Karpas-422 (cell line): ENCODE measurements at places on chromosomes 12 and 14.

GRCh38 chr14:103055695-103056094, 1.7 kb downstream of the CDC42BPB start:
- DNase-seq = no peak

- no peak for DNase-seq
These were observed 232.6 kb downstream of the EFCAB11 start for GRCh38 chr14:89721956-89722355.

GRCh38 chr12:62520361-62520760, 53.7 kb downstream of the MON2 start:
- no peak for DNase-seq

DNA sequence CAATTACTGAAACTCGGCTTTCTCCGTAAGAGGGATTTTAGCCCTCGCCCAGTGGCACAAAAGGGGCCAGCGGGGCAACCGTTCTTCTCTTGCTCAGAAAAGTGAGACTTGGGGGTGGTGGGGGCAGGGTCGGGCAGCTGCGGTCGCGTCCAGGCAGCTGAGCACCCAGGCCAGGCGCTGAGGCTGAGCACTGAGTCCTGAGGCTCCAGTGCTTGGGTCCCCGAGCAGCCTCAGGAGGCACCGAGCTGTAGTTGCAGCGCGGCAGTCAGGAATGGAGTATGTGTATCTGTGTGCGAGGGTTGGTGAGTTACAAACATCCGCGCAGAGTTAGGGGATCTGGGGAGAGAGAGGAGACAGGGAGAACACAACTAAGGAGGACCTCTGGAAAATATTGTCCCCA, 4.1 kb upstream of the HOXC6 start:
- no peak for DNase-seq

GRCh38 chr12:132765361-132765760, 3.7 kb upstream of the ANKLE2 start:
- no peak for DNase-seq

DNA sequence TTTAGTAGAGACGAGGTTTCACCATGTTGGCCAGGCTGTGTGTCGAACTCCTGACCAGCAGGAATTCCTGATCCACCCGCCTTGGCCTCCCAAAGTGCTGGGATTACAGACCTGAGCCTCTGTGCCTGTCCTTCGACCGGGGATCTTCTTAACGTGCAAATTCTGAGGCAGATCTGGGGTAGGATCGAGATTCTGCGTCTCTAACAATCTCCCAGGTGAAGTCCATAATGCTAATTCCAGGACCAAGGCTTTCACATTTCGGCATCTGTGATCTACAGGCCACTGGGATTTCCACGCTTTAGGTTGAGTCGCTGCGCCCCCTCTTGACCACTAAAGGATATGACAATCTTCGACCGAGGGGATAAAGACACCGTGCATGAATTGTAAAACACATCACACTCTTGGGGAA, 24.8 kb downstream of the FOS start:
- peak; percentile 92 for DNase-seq

- no peak for DNase-seq
These were observed 7.1 kb downstream of the MAP3K12 start for GRCh38 chr12:53492188-53492587.

DNA sequence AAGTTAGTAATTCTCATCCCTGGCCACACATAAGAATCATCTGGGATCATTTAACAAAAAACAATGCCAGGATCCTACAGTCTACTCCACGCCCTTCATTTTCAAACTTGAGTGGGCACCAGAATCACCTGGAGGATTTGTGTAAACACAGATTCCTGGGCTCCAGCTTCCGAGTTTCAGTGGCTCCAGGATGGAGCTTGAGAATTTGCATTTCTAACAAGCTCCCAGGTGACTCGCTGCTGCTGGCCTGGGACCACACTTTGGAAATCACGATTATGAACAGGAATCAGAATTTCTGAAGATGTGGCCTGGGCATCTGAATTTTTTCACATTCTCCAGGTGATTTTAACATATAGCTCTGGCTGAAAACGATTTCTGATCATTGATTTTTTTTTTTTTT, 234.8 kb downstream of the CACNA1C start:
- DNase-seq = no peak

DNA sequence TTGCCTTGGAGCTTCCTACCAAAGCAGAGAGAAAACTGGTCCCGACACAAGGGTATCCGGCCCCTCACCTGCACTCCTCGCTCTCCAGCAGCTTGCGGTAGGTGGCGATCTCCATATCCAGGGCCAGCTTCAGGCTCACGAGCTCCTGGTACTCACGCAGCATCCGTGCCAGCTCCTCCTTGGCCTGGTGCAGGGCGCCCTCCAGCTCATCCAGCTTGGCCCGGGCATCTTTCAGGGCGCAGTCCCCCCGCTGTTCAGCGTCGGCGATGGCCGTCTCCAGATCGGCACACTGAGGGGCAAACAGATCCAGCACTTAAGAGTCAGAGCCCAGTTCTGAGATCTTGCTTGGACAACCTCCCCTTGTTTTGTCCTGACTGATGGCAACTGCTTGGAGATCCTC, 13.7 kb downstream of the KRT72 start:
- DNase-seq = no peak

GRCh38 chr12:95143621-95144205, 70.3 kb upstream of the NR2C1 start:
- DNase-seq = no peak

DNA sequence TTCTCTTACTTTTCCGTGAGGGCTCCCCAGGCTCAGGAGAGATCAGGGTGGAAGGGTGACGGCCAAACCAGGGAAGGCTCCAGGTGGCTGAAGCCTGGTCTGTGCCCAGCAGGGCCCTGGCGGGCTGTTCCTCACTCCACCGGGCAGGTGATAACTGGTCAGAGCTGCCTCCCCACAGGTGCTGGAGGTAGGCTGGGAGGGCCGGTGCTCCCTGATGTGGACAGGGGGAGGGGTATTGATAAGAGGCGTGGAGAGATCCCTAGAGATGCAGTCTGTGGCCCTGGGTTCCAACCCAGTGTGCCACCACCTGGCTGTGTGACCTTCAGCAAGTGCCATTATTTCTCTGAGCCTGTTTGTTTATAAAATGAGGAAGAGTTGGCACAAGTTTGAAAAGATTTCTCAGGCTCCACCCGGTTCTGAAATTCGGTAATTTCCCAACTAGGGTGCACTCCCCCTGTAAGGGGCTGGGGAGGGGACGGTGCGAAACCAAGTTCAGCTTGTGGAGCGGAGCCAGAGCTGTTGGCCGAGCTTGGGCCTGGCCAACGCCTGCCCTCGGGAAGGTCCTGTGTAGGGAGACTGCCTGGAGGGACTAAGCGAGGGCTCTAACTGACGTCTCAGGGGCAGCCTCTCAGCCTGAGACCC, 1.0 kb upstream of the NR4A1 start:
- peak; percentile 58 for DNase-seq

DNA sequence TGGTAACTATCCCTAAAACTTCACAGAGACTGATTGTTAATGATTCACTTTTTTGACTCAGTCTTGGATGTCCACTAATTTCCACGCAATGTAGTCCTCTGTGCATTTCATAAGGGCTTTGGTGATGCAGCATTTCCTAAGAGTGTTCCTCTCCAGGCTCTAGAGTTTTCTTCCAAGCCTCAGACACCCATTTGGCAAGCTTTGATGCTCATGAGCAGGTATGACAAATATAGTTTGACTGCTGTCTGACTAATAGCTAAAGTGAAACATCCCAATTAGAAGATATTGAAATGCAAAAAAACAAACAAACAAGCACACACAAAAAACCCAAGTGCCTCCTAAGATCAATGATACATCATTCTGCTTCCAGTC, 1.5 kb upstream of the VAMP1 start:
- DNase-seq = no peak

- no peak for DNase-seq
These were observed 25.4 kb downstream of the ATG14 start for GRCh38 chr14:55386037-55386808.

GRCh38 chr14:23895480-23895879, 58.1 kb upstream of the DHRS4 start:
- peak; percentile 55 for DNase-seq

GRCh38 chr12:122333142-122334087, 67.1 kb upstream of the VPS33A start:
- DNase-seq = no peak

- DNase-seq = no peak
These were observed 64.4 kb upstream of the OSBPL8 start for GRCh38 chr12:76623931-76624330.

- peak; percentile 45 for DNase-seq
These were observed 145.9 kb upstream of the SLCO1C1 start for GRCh38 chr12:20549108-20549719.

DNA sequence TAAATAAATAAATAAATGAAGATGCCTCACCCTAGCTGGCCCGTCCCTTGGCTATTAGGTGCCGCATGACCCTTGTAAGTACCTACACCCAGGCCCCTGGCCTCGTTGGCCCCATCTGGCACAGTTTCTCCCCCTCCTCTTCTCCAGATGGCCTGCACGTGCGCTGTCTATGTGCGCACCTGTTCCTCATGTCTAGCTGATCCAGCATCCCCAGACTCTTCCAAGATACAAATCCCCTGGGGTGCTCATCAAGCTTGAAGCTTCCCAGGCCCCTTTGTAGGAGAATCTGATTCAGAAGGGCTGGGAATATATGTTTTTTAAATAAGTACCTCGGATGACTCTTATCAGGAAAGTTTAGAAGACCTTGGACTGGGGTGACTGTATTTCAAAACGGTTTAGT, 133.3 kb downstream of the CHST11 start:
- no peak for DNase-seq

GRCh38 chr14:93869427-93869826, 57.7 kb upstream of the FAM181A start:
- no peak for DNase-seq

DNA sequence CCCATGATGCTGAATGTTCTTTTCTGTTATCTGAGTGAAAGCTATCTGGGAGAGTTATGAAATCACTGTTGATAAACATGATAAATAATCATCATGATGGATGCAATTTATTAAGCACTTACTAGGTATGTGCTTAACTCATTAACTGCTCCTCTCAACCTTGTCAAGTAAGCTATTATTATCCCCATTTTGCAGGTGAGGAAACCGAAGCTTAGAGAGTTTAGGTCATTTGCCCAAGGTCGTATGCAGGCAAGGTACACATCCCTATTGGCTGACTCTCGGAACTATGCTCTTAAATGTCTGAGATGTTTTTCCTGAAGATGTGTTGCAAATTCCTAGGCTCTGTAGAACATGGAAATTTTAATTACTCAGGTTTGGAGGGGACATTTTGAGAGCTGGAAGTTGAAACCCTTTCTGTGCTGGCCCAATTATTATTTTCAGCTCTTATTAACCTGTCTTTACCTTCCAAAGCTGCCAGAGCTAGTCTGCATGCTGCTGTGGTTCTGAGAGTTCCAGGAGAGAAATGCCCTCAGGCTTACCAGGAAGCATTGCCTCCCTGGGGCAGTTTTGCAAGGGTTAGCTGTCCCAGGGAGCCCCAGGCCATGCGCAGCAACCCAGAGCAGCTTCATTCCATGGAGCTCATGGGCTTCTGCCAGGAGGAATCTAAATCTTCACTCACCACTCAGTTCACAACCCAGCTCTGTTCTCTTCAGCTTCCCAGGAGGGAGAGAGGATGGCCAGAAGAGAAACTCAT, 55.6 kb upstream of the OAS1 start:
- no peak for DNase-seq

DNA sequence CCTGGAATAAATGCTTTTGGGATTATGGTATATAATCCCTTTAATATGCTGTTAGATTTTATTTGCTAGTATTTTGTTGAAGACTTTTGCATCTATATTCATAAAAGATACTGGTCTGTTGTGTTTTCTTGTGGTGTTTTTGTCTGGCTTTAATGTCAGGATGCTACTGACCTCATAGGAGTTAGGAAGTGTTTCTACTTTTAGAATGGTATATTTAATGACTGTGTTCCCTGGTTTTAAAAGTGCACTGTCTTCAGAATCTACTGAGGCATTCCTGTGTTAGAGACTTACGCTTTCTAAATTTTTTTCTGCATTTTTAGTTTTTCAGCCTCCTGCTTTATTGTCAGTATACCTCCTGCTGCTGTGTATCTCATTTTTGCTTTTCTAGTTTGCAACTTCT, 51.6 kb downstream of the ARHGAP5 start:
- DNase-seq = no peak
